Activated CD4-positive, alpha-beta T cell treated with anti-CD3 and anti-CD28 coated beads, Interleukin-2, amount 10 ng/mL, durations not matched to agents 24 days and 14 days (primary cell): ENCODE measurements at places on chromosomes 1 and 21. TPM values are rescaled to one million over a fixed set of nuclear protein-coding genes. Genes with fewer than 3 reads are reported as not detected.
A peak's percentile ranks its signal among the peaks of the same experiment; 100 is the strongest.

The UBASH3A gene
- total RNA-seq, result 61.4 and 65.7 TPM in 2 replicates

The COL11A1 gene
- total RNA-seq, result not detected in 2 replicates

- DNase-seq, result no peak
Observed at GRCh38 chr1:77824079-77824478, 44.6 kb downstream of the MIGA1 start.

DNA sequence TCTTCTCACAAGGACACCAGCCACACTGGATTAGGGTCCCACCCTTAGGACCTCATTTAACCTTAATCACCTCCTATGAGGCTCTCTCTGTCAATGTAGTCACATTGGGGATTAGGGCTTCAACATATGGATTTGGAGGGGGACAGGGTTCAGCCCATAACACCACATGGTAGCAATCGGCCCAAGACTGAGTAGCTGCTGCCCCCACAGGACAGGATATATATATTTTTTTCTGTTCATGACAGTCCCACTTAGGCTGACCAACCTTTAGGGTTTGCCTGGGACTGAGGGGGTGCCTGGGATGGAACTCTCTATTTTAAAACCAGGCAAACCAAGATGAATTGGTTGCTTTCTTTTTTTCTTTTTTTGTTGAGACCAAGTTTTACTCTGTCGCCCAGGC, 8.2 kb upstream of the ACTL8 start:
- DNase-seq, result no peak

GRCh38 chr1:151800830-151801229, 4.4 kb downstream of the LINGO4 start:
- DNase-seq, result no peak

DNA sequence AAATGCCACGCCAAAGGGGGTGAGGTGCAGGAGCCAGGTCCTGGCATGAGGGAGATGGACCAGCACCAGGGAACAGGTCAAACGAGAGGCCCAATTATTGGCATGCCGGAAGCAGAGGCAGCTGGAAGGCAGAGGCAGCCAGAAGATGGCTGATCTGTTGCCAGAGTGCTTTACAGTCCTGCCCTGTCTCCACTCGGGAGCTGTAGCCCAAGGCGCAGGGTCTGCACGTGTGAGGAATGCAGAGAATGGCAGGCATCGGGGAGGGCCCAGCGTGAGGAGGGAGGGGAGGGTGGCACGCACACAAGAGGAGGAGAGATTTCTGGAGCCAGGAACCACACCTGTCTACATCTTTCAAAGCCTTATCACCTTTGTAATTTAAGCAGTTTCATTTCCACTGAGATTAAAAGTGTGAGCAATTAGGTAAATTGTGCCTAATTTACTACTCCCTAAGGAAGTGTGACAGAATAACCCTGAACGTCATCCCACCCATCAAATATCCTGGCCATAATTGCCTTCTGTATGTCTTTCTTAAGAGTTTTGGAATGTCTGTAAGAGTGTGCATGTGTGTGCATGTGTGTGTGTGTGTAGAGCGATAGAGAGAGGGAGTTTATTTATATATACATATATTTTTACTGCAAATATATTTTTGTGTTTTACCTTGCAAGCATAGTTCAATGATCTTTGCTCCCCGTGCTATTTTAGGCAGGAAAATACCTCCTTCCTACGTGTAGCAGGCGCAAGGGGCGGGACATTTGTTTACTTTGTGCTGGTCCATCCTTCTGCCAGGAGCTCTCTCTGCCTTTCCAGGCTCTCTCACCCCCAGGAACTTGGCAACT, 125.5 kb upstream of the SERBP1 start:
- no peak for DNase-seq

DNA sequence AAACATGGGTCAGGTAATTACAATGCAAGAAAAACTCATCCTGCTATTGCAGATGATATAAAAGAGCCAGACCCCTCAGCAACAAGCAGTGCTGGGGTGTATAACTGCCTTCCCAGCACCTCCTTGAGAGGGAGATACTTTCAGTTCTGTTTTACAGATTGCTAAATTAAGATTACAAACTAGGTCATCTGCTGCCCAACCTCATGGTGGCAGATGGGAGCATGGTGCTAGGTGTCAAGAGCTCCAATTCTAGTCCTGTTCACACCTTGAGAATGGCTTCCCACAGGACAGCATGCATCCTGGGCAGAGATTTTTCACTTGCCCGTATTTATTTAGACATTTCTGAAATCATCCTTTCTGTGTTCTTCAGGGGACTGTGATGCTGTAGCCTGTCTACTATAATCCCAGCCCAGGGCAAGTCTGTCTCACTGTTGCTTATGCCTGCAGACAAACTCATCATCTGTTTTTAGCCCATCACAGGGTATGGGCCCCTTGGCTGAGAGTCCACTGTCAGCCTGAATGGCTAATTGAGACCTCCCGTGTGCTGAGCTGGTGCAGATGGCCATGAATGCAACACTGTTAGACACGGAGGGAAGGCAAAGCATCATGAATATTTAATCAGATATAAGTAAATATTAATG, 40.2 kb upstream of the PBX1 start:
- no peak for DNase-seq

DNA sequence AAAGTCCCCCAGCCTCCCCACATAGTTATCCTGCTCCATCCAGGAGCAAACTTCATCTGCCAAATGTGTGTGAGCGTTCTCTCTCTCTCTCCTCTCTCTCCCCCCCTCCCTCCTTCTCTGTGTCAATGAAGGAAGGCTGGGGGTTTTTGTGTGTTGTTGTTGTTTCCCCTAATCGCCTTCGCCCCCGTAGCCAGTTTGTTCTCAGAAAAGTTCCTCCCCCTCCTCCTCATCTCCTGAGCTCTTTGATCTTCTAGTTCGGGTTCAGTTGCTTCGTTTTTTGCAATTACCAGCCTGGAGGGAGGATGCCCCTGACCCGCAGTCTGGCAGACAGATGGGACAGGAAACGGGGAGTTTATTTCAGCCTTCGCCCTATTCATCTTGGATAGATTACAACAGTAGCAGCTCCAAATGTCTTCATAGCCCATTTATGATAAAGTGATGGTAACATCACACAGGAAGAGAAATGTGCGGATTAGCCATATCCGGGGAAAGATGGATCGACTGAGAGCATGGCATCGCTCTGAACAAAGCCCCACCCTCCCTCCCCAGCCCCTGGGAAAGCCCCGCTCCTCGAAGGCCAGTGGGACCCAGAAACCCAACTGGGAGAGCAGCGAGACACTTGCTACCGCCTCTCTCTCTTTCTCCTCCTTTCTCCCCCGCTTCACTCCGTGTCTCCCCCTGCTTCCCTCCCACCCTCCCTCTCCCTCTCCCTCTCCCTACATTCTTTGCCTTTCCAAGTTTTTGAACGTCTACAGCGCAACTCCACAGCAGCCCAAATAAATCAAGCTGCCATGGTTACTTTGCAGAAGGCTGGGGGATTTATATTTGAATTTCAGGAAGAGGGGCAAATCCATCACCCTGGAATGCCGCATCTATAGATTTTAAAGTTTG, 139.7 kb upstream of the ARHGEF16 start:
- DNase-seq, result no peak

- no peak for DNase-seq
Observed at GRCh38 chr1:26283871-26284596, 4.1 kb downstream of the SH3BGRL3 start.

GRCh38 chr21:44618909-44619308, 7.0 kb downstream of the KRTAP10-8 start:
- DNase-seq, result peak; percentile 84

- peak; percentile 74 for DNase-seq
Observed at GRCh38 chr1:16367968-16368890, 1.2 kb downstream of the SZRD1 start.
